ENCODE measurements at places on chromosomes 3 and 15.

GRCh38 chr3:34077417-34078195, 279.2 kb downstream of the PDCD6IP start:
- no peak for DNase-seq

- DNase-seq, result no peak
These were observed 4.5 kb upstream of the GATA2 start for GRCh38 chr3:128497305-128498126.

- DNase-seq, result no peak
These were observed 293.8 kb downstream of the PTPRG start for GRCh38 chr3:61855211-61855610.

- peak; percentile 31 for DNase-seq
These were observed 174.3 kb upstream of the ZBTB20 start for GRCh38 chr3:115321400-115321805.

DNA sequence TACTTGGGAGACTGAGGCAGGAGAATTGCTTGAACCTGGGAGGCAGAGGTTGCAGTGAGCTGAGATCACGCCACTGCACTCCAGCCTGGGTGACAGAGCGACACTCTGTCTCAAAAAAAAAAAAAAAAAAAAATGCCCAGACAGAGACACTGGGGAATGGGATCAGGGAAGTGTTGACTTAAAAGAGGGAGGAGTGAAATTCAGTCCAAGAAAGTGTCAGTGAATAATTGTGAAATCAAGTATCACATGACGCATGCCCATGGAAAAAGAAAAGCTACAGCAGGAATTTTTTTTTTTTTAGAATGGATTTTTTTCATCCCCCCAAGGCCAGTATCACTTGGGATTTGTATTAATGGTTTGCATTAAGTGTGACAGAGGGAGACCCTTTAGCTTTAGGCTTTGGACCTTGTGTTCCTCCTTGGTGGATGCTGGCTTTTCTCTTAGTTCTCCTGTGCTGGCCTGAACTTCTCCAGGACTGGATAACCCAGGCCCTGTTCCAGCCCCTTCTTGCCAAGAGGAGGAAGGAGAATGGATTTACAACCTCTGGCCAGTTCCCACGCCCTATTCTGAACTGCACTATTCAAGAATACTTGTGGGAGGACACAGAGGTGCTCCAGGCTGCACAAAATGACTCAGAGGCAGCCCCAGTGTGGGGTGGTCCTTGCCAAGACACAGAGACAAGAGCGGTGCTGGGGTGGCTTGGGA, 36.7 kb upstream of the ZNF774 start:
- DNase-seq, result peak; percentile 56
